ENCODE measurements at places on chromosomes 13 and 19.

- no peak for DNase-seq
Observed at GRCh38 chr19:51034704-51035103, at the start of gene KLK12. Gene KLK12, minus strand, starts transcription at chr19:51035002. Its CDS starts 381 bp downstream, at chr19:51034621.

DNA sequence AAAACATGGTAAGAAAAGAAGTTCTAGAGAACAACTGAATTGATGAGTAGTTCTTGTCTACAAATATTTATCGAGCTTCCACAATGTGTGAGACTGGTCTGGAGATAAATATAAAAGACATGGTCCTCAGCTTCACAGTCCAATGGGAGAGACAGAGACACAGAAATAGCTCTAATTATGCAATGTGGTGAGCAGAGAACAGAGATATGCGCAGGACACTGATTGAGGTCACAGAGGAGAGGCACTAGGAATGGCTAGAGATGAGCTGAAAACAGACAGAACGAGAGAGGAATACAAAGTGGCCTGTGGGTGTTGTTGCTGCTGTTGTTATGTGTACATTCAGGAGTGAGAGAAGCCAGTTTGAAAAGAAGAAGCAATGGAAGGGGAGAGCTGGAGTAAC lies 53.2 kb downstream of the GPALPP1 start:
- no peak for DNase-seq

GRCh38 chr13:45828256-45828968 lies 23.1 kb downstream of the SIAH3 start:
- DNase-seq: no peak

- no peak for DNase-seq
Observed at GRCh38 chr13:30486230-30487074, 20.7 kb upstream of the HMGB1 start.

DNA sequence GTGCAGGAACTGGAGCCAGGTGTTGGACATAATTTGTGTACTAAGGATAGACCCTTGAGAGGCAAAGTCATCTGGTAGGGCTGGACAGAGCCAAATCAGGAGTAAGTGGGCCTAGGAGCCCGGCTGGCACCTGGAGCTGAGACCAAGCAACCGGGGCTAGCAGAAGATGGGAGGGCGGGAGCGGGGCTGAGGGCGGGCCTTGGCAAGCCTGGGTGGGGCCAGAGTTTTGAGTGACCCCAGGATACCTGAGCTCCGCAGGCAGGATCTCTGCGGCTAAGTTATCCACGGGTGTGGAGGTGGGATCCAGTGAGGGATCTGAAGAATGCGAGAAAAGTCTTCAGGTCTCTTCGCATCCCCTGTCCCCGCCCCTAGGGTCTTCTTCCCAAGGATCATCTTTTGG lies 8.2 kb downstream of the HOOK2 start:
- no peak for DNase-seq

DNA sequence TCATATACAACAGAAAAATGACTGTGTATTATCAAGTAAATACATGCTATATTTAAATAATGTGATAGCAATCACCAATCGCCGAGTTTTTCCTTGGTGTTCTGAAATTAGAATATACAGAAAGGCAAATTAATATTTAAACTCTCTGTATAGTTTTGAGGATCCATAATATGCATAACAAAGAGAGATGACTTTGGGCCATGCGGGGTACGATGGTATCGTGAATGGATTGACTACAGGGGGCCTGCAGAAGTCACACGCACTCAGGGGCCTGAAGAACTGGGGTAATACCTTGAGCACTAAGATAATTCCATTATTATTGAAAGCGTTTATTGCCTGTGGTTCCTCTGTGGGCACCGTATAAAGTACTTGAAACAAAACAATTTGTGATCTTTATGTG lies 314.0 kb downstream of the TEX29 start:
- no peak for DNase-seq

- no peak for DNase-seq
Observed at GRCh38 chr19:35911790-35912189, 3.7 kb upstream of the TYROBP start.

GRCh38 chr13:29674532-29674931 lies 79.0 kb upstream of the SLC7A1 start:
- DNase-seq: no peak

- DNase-seq: no peak
Observed at GRCh38 chr13:87259479-87260083, 411.6 kb upstream of the SLITRK5 start.

- no peak for DNase-seq
Observed at GRCh38 chr13:23147827-23148226, 33.0 kb upstream of the SGCG start.

DNA sequence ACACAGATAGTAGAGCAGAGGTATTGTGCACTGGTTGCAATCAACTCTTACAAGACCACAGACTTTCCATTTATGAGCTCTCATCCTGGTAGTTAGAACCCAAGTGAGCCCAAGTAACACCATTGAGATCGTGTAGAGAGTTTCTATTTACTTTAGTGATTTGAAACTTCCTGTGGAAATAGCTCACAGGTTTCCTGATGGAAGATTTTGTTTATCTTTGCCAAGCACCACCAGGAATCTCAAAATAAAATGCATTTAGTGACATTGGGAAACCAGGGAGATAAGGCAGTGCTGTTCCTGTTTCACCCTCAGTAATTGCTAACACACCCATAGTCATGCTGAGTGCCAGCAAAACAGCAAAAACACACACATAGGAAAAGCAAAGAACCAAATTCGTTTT lies 102.5 kb downstream of the FLT1 start:
- no peak for DNase-seq

DNA sequence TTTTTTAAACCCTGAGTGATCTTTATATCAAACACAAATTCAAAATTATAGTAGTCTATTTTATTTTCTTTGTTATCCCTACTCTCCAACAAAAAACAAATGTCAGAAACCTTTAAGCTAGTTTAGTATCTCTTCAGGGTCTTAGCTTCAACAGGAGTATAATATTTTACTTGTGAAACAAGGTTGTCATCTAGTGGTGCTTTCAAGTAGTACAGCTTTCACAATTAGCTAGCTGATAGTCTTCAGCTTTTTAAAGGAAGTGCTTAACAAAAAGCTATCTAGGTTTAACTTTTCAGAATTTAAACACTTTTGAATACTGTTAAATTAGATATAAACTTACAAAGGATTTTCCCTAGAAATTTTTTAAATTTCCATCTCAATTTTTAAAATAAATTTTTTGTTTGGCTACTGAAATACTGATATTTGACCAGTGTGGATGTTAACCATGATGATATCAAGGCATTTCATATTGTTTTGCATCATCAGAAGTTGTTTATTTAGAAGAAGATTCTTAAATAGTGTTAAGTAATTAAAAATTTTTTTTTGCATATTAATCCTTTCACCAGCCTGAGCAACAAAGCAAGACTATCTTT lies 34.2 kb downstream of the TDRD3 start:
- peak; percentile 80 for DNase-seq

DNA sequence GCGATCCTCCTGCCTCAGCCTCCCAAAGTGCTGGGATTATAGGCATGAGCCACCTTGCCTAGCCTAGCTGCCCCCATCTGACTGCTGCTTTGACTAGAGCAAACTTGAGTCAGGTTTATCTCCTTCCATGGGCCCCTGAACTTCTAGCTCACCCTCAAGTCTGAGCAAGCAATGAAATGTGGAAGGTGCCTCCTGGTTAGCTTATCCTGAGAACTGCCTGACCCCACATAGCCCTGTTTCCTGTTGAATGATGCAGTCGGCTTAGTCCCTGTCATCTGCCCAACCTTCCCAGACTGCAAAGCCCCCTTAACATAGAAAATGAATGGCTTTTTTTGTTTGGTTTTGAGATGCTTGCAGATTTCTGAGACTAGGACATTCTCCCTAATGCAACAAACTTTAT lies 8.9 kb upstream of the TMEM160 start:
- DNase-seq: no peak

DNA sequence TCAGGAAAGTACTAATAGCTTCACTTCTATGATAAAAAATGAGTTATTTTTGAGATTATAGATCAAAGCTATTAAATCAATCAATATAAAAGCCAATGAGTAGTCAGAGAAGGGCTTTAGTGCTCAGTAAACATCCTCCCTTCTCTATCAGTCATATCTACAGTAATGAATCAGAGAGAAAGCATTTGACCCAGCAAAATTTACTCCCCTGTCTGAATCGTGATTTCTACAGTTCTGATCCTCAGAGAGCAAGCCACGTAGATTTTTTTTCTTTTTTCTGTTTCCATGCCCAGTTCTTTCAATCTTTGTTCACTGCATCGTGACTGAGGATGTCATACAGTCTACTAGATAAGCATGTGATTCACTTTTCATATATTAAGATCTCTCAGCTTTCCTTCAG lies 16.2 kb upstream of the MBNL2 start:
- DNase-seq: no peak

DNA sequence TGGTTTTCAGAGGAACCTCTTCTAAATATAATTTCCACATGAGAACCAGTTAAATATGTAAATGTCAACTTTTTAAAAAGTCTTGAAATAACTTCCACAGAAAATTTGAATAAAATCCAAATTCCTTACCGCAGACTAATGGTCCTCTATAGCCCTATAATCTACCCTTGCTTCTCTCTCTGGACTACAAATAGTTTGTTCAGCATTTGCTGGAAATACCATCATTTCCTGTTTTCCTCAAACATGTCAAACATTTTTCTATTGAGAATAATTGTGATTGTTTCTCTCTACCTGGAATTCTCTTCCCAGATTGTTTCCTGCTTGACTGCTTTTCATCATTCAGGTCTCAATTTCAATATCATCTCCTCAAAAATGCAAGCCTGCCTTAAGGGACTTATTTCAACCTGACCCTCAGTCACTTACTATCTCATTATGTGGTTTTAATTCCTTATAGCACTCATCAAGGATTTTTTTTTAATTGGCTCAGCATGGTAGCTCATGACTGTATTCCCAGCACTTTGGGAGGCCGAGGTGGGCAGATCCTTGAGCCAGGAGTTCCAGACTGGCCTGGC lies 898.9 kb upstream of the MIR17HG start:
- no peak for DNase-seq

DNA sequence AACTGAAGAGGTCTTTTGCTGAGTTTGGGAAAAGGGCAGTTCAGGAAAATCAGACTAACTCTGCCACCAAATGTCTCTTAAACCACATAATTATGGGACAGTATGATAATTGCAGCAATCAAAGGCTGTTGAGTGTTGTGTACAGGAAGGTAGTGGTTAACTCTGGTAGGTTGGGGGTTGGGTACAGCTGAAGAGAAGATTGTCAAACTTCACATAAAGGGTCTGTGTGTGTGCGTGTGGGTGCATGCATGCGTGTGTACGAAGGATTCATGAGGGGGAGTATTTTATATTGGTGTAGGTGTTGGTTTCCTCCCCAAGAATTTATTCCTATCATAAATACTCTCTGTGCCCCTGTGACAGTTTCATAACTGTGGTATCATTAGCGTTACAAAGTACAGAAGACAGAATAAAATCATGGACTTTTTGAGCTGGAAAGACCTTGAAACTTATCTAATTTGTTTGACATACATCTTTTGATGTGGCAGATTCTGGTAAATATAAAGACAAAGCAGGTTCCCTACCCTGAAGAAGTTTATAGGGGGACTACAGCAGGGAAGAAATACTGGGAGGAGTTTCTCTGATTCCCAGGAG lies 94.1 kb downstream of the PCCA start:
- DNase-seq: no peak

DNA sequence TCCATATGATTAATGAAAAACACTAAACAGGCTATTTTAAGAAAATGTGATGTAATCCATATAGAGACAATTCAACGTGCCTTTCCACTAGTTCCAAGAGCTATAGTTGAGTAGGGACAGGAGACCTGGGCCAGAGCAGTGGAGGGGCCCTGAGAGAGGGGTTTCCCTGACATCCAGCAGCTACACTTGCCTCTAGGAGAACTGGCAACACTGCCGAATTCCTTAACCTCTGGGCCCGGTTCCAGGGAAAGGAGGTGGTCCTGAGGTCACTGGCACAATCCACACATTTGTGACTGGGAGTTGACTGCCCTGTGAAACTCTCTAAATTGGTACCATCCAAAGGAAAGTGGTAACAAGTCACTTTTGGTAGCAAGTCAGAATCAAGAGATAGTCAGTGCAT lies 264.4 kb downstream of the DCLK1 start:
- no peak for DNase-seq

DNA sequence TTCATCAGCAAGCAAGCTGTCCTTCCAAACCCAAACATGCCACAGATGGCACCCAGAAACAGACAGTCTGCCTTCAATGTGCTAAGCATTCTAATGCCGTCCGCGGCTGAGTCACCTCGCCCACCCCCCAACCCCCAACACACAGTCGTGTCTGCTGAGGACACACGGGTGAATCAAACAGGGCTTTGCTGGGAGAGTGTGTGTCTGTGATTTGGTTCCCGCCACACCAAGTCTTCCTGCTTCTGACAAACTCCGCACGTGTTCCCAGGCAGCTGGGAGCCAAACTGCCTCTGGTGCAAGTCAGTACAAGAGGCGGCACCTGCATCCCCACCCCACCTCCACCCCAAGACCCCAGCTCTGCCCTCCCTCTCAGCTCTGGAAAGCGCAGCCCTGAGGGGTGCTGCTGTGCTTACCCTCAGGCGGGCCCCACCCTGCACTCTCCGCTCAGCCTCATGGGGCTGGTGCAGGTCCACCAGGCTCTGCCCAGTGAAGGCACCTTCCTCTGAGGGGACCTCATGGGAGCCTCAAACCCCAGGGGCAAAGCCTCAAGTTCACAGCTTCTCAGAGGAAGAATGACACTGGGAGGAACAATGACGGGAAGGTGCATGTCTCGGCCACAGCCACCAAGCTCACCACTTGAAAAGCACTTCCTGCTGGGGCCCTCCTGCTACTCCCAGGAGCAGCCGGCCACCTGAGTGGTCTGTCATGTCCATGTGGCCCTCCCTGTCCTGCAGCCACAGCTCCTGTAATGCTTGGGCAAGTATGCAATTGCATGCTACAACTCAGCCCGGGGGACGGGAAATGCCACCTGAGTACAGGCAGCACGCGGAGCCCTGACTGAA lies 15.0 kb upstream of the SLC35E1 start:
- DNase-seq: no peak

GRCh38 chr13:77009011-77009410 lies 17.1 kb downstream of the CLN5 start:
- no peak for DNase-seq

DNA sequence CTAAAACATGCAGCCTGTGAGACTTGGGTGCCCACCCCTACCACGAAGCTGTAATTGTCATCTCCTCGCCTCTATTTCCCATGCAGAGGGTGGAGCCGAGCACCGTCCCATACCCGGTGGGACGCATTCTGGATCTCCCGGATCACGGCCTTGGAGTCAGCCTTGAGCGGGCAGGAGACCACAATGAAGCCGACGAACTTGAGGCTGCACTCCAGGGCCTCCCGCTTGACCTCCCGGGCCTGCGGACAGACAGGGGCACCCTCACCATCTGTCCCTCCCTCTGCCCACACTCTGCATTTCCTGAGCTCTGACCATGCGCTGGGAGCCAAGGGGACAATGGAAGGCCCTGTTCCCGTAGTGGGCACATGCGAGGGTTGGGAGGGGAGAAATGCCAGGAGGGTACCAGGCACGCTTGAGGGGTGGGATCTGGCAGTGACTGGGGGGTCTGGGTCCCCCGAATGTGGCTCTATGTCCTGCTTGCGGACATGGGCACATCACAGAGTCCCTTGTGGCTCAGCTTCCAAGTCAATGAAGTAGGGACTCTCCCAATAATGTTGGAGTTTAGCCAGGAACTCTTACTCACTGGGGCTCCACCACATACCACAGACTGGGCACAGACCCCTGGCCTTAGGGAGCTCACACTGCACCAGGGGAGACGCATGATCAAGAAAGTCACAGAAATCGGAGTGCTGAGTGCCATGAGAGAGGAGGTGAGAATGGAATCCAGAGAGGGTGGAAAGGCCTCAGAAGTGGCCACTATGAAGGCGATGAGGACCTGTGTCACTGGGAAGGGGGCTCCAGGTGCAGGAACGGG lies 9.2 kb upstream of the GMIP start:
- no peak for DNase-seq

GRCh38 chr19:29576761-29577648 lies 29.1 kb upstream of the POP4 start:
- DNase-seq: no peak
